ENCODE measurements at places on chromosomes 7 and 10.

DNA sequence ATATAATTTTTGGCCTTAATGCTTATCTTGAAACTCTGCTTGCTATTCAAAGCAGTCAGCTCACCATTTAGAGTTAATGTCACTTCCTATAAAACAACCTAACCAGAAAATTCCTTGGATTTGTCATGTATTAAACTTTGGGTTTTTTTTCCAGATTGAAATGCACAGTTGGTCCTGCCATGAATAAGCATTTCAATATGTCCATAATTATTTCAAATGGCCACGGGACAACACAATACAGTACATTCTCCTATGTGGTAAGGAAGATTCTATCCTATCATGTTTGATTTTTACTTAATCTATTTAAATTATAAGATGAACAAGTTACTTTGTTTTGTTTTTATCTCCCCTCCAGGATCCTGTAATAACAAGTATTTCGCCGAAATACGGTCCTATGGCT is 85.3 kb downstream of the MET start:
- no peak for DNase-seq

DNA sequence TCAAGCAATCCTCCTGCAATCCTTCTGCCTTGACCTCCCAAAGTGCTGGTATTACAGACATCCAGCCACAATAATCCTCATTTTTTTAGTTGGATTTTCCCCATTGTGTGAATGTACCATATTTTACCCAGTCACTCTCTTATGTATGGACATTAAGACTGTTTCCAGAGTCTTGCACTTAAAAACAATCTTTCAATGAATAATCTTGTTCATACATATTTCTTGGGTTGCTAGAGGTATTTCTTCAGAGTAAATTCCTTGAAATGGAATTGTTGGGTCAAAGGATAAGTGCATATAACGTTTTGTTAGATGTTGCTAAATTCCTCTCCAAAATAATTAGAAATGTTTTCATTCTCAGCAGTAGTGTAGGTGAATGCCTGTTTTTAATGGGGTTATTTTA is 283.1 kb upstream of the KAT6B start:
- no peak for DNase-seq

DNA sequence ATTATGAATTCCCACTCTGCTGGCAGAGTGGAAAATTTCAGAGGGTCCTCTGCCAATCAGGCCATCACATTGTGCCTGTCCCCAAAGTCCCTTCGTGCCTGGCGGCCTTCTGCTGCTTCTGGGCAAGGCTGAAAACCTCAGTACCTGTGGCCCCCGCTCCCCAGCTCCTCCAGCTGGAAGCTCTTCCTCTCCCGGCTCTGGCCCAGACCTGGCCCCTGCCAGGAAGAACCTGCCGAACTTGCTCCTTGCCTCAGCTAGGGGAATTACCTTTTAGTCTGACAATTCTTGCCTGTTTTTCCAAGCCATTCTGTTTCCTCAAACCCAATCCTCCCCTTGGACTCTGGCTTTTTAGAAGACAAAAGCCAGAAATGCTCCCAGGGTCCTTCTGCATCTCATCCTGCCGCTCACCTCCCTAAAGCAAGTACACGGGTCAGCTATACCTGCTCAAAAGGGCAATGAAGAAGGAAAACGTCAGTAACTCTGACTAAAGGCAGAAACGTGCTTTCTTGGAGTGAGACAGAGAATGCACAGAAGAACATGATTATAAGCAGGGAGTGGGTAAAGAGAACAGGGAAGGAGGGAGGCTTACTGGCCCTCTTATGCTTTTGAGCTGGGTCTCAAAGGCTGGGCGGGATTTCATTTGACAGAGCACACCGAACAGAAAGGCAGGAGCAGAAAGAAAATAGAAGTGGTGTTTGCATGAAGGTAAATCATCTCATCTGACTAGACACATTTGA is 28.1 kb upstream of the TRIL start:
- DNase-seq = no peak

GRCh38 chr7:71290452-71290851 is 158.5 kb downstream of the GALNT17 start:
- no peak for DNase-seq

GRCh38 chr10:103676058-103676785 is 179.2 kb downstream of the SH3PXD2A start:
- DNase-seq = no peak

DNA sequence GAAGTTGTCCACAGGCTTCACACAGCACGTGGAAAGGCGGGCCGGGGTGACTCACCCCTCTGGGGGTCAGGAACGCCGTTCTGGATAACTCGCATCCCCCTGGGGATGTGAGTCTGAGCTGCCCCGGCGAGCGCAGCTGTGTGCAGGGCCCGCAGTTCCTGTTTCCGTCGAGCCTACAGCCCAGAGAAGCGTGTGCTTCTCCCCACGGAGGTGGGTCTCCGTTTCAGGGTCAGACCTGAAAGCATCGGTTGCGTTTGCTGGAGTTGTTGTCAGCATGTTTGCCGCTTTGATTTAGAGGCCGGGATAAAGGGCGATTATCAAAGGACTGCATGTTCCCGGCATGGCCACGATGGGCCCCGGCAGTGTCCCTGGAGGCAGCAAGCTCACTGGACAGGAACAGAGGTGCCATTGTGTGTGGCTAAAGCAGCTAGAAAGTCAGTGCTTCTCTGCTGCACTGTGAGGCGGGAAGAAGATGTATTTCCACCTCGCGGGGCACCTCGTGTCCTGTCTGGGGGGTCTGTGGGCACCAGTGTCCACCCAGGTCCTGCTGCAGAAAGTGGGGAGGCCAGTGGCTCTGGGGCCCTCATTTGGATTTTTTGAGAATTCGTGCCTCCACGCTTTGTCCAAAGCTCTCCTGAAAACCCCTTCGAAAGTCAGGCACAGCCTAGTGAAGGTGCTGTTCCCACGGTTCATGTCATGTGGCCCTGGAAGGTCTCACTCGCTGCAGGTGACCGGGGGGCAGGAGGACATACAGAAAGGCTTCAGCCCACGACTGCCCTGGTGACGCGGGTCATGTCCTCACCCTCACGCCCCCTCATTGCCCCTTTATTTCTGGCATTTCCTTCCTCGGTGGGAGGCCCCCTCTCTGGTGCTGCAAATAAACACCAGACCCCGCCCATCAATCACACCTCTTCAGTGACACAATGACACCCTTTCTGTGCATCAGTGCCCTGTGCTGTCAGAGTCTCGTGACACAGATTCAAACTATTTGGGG is 27.4 kb upstream of the GDI2 start:
- DNase-seq = peak; percentile 66

DNA sequence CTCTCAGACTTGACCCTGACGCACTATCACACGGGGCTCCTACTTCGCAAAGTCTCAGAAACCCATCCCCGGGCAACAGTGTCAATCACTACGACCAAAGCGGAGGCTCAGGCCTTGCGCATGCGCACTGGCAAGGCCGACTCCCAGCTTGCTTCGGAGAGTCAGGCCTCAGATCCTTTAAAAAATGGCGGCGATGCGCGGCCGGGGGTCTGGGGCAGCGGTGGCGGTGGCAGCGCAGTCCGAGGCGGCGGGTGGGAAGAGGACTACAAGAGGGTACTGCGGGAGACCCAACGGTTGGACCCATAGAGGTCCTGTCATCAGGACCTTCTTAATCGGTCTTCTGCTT is 196.9 kb downstream of the ZNF716 start:
- DNase-seq = no peak

GRCh38 chr10:86372784-86373239 is 6.2 kb upstream of the GRID1 start:
- DNase-seq = no peak

GRCh38 chr10:74021248-74022055 is 23.5 kb downstream of the VCL start:
- DNase-seq = no peak

GRCh38 chr7:50314836-50315592 is 10.5 kb downstream of the IKZF1 start:
- DNase-seq = no peak

DNA sequence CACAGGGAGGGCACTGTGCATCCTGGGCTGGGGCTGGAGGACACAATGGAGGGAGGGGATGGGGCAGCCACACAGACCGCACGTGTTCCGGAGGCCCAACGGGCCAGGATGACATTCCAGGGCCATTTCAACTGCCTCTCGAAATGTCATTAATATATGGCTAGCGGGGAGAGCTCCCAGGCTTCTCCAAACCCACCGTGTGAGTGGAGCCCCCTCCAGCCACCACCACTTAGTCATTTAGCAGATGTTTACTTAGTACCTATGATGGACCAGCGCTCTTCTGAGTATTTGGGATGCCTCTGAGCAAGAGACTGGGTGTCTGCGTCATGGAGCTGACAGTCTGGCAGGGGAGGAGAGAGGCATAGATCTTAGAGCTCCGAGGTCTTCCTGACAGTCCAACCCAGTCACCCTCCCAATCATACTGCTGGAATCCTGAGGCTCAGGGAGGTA is 107.3 kb downstream of the ZMIZ1 start:
- no peak for DNase-seq

DNA sequence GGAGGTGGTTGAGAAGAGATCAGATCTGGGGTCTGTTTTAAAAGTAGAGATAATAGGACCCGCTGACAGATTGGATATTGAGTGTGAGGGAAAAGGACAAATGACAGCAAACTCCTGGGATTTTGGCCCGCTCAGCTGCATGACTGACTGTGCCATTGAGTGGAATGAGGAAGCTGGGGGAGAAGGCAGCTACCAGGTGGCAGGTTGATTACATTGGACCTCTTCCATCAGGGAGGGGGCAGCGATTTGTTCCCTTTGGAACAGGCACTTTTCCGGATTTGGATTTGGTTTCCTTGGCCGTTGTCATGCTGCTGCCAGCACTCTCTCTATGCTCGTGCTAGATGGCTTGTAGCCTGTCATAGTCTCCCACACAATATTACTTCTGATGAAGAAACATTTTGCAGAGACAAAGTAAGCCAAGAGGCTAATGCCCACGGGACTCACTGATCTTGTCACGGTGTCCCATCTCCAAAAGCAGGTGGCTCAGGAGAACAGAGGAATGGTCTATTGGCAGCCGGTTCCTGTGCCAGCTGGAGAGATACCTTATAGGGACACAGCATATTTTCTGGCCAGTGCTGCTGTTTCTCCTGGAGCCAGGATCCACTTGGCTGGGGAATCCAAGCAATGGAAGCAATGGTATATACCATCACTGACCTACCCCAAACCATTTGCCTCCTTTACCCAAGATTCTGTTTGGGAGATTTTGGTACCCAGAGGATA is 69.1 kb upstream of the WAC start:
- DNase-seq = no peak

GRCh38 chr10:49562893-49563292 is 24.0 kb upstream of the ERCC6 start:
- no peak for DNase-seq

GRCh38 chr7:77209479-77210139 is 10.0 kb upstream of the FGL2 start:
- no peak for DNase-seq

DNA sequence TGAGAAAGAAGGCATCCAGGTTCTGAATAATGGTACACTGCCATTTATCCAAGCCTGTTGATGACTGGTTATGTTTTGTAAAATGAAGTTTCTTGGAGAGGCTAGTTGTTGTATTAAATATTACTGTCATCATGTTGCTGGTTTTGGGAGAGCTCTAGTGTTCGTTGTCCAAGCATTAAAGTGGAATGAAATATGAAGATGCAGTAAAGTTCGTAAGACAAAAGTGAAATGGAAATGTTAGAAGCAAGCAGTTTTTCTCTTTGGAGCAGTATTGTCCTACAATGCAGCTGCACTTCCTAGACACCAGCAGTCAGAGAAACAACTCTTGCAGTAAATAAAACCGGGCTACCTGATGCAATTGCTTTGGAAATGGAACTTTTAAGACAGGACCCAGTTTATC is 156.8 kb upstream of the FZD1 start:
- DNase-seq = no peak

DNA sequence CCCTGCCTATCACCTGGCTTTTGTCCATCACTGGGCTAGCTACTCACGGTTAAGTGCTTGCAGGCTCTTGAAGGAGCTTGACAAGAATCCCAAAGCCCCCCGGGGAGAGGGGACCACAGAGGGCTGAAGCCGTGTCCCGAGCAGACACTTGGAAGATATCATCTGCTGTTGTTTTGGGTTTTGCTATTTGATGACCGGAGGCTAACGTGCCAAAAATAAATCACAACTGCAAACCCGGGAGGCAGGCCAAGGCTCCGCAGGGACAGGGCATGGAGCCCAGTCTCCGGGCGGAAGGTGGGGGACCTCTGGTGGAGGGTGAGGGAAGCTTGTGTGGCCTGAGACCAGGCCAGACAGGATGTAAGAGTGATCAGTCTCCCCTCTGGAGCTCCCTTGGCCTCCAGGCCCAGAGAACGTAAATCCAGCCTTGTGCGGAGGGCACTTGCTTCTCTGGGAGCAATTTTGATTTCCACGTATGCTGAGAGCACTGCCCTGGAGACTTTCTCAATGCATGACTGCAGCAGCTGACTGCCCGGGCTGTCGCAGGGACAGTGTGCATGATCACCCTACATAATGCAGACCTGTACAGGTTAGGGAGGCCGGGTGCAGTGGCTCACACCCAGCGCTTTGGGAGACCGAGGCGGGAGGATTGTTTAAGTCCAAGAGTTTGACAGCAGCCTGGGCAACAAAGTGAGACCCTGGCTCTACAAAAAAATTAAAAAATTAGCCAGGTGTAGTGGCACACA is at the start of gene PHKG1:
TSS of gene PHKG1 (minus strand) at position 164 of the 743 bp plus-strand sequence. CDS start 4,011 bp downstream, outside the sequence.
- peak; percentile 64 for DNase-seq

- DNase-seq = no peak
These were observed 1.1 kb upstream of the ADRA2A start for GRCh38 chr10:111075577-111076185.

DNA sequence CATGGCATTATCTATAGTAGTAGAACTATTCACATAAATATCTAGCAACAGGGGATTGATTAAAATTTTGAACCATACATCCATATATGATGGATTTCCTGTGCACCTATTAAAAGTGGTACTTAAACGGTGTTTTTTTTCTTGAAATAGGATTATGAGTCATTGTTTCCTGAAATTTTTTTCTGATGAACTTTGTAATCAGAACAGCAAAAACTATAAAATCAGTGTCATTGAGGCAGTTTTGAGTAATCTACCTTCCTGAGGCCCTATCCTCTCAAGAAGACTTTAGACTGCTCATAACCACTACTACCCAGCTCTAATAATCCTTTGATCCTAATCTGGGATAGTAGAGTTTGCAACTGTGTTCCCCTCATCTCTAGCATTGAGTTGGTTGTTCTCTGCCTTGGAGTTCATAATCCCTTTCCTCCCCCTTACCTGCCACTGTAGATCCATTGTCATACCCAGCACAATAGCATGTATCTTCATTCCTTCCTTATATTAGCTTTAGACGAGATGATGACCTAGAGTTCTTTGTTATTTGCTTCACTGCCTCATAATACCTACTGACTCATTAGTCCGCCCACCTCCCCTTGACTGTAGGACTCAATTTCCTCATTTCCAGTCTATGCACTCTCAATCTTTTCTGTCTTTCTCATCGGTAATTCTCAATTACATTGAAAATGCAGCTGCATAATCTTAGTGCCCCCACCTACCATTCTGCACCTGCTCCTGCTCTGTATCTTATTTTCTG is 133.4 kb downstream of the LRRC4 start:
- DNase-seq = no peak

GRCh38 chr10:6312636-6313035 is 109.9 kb downstream of the PFKFB3 start:
- DNase-seq = no peak

GRCh38 chr10:112202561-112203241 is 19.1 kb upstream of the GPAM start:
- DNase-seq = no peak
